ENCODE measurements at places on chromosomes 3 and 15. TPM values are rescaled to one million over a fixed set of nuclear protein-coding genes. Genes with fewer than 3 reads are reported as not detected.

RTP1 gene
- total RNA-seq: not detected

MYL3 gene
- not detected for total RNA-seq

UNC13C gene
- not detected for total RNA-seq

MBD4 gene
- 52.4 TPM for total RNA-seq

BCHE gene
- total RNA-seq: not detected

CASR gene
- total RNA-seq: 0.05 TPM

DNA sequence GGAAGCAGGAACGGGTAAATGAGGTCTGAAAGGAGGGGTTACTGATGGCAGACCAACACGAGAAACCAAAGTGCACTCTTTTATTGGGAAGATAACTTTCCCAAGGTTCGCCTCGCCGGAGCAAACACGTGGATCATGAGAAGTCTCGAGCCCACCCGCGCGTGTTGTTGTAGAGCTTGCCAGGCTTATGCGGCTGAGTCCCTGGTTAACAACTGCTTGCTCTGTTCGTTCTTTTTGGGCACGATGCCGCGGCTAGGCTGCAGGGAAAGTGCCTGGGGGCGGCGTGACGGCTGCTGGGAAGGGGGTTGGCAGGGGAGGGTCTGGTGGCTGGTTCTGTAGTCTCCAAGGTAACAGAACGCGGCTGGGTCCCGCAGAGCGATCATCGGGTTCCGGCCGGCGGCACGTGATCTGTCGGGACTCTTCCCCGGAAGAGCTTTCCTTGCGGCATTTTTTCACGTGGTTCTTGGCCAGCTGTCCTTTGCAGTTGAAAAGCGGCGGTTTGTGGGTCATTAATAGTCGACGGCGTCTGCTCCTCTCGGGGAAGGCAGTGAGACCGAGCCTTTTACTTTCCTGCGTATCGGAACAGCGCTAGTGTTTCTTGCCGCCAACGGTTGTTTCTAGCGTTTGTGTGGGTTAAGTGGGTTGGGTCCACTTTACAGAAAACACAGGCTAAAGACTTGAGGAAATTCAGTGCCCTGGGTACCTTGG is 1.5 kb downstream of the MGA start:
- peak; percentile 81 for DNase-seq
- H3K27me3 ChIP-seq: peaks cover 7% of the 10 kb centered on the region

- H3K4me3 ChIP-seq: peak overlapping the region; percentile 100
- no peaks in the 10 kb centered on the region for H3K27me3 ChIP-seq
- H3K27ac ChIP-seq: peak overlapping the region; percentile 71
- peaks cover 45% of the 10 kb centered on the region for H3K36me3 ChIP-seq
These were observed 2.9 kb downstream of the CBLB start for GRCh38 chr3:105865867-105866350.

DNA sequence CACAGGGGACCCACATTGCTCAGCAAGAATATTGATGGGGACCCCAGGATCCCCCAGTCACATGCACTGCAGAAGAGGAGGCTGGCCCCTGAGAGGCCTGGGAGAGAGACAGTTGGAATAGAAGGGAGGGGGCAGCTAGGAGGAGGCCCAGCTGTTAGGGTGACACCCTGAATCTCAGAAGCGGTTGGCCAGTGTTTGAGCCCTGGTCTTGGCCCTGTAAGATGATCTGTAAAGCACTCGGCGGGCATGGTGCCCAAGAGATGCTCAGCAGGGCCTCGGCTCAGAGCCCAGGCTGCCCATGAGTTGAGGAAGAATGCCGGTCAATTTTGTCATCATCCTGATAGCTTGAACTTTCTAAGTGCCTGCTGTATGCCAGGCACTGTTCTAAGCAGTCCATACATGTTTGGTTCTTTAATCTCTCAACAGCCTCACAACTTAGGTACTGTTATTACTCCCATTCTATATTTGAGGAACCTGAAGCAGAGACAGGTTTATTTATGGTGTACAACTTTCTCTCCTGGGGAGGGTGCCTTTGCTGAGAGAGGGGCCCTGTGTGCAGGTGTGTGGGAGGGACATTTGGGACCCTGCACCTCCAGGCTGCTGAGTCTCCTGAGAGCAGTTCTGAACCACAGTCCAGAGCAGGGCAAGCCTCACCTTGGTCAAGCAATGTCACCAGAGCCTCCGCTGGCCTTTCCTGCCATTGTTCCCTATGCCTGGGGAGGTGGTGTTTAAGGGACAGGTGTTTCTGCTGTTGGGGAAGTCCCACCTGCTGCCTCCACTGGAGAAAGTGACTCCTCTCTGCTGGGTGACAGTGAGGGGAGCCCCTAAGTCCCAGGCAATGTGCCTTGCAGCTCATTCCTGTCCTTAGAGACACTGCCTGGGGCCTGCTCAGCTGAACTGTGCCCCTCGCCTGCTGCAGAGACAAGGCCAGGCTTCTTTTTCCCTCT is 26.0 kb downstream of the SLC6A6 start:
- peak overlapping the region; percentile 90 for H3K27ac ChIP-seq
- H3K4me1 ChIP-seq: peaks cover 96% of the 10 kb centered on the region
- H3K36me3 ChIP-seq: peaks cover 12% of the 10 kb centered on the region
- DNase-seq: peak; percentile 76
- no peak overlapping the region for H3K4me3 ChIP-seq
- H3K27me3 ChIP-seq: no peaks in the 10 kb centered on the region

- H3K4me1 ChIP-seq: no peaks in the 10 kb centered on the region
- no peak for DNase-seq
- no peaks in the 10 kb centered on the region for H3K36me3 ChIP-seq
- H3K27ac ChIP-seq: no peak overlapping the region
- H3K4me3 ChIP-seq: no peak overlapping the region
- H3K27me3 ChIP-seq: peaks cover 2% of the 10 kb centered on the region
These were observed 55.3 kb upstream of the LEKR1 start for GRCh38 chr3:156770699-156771414.

- no peak overlapping the region for H3K4me3 ChIP-seq
- H3K4me1 ChIP-seq: peaks cover 7% of the 10 kb centered on the region
- DNase-seq: no peak
- H3K27ac ChIP-seq: no peak overlapping the region
- H3K27me3 ChIP-seq: peaks cover 49% of the 10 kb centered on the region
These were observed 2.5 kb upstream of the GATA2 start for GRCh38 chr3:128495435-128495970.

DNA sequence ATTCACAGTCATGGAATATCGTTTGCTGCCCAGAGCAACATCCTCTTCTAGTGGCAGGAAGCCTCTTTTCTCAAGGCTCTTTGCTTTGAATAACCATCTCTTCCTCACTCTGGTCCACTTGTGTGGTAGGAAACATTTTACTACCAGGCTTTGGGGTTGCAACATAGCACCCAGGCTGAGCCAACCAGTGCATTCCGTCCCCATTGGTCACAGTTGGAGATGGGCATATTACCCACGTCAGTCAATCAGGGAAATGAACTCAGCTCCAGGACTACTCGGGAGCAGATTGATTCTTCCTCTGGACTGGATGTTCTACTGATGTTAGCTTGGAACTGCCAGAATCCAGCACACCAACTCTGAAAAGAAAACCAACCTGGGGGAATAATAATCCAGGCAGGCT is 4.2 kb upstream of the PEX5L start:
- no peak for DNase-seq
- peaks cover 2% of the 10 kb centered on the region for H3K36me3 ChIP-seq
- H3K4me1 ChIP-seq: peaks cover 9% of the 10 kb centered on the region
- H3K27ac ChIP-seq: no peak overlapping the region

DNA sequence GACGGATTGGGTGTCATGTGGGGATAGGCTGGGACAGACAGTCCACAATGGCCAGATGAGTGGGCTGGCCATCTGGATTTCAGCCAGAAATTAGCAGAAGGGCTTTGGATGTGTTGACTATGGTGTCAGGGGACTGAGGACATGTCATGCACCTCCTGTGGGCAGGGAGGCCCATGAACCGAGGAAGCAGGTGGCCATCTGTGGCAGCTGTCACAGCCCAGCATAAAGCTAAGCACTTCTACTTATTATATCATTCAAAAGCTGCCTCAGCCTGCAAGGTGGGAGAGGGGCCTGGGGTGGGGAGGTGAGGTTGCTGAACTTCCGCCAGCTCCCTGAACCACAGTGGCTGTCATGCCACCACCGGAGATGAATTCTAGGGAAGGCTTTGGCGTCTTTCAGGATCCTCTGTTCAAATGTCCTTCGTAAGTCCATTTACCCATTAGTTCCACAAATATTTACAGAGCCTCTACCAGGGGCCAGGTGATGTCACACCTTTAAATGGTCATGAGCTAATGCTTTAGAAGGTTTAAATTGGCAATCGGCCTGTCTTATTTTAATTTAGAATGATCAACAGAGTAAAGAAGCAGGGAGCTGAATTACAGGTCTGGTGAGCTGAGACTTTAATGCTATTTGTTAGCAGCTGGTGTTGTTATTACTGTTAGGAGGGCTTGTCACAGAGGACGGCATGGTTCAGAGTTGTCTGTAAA is 23.6 kb upstream of the CAV3 start:
- no peaks in the 10 kb centered on the region for H3K36me3 ChIP-seq
- peaks cover 4% of the 10 kb centered on the region for H3K27me3 ChIP-seq
- no peak overlapping the region for H3K27ac ChIP-seq
- no peak overlapping the region for H3K4me3 ChIP-seq

Data from activated CD4-positive, alpha-beta T cell treated with anti-CD3 and anti-CD28 coated beads for 36 hours (primary cell).